ENCODE measurements at places on chromosomes 1 and 21.

DNA sequence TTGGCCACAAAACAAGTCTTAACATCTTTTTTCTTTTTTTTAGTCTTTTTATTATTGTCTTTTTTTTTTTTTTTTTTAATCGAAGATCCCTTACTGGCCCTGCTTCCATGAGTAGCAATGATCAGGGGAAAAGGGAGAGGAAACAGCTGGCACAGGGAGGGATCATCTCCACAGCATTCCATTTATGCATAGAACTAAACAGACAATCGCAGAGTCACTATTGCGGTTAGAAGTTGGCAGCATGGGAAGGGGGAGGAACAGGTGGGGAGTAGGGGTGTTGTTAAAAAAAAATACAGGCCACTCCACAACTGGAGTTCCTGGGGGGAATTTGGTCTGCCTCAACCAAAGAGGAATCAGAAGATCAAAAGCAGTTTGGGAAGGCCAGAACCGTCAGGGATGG lies 55.4 kb downstream of the C1orf185 start:
- DNase-seq, result no peak

GRCh38 chr1:201223852-201224665 lies 33.4 kb downstream of the IGFN1 start:
- DNase-seq, result no peak

- DNase-seq, result no peak
Measured at GRCh38 chr1:117770981-117771531, 158.4 kb downstream of the GDAP2 start.

- DNase-seq, result no peak
Measured at GRCh38 chr1:101055623-101056022, 30.0 kb upstream of the DPH5 start.

DNA sequence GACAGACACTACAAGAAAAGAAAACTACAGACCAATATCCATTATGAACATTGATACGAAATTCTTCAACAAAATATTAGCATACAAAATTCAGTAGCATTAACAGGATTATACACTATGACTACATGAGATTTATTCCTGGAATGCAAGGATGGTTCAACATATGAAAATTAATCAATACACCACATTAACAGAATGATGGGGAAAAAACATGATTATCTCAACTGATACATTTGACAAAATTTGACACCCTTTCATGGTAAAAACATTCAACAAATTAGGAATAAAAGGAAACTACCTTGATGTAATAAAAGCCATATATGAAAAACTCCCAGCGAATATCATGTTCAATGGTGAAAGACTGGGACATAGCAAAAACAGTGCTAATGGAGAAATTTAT lies 31.5 kb downstream of the TRPM2 start:
- no peak for DNase-seq

DNA sequence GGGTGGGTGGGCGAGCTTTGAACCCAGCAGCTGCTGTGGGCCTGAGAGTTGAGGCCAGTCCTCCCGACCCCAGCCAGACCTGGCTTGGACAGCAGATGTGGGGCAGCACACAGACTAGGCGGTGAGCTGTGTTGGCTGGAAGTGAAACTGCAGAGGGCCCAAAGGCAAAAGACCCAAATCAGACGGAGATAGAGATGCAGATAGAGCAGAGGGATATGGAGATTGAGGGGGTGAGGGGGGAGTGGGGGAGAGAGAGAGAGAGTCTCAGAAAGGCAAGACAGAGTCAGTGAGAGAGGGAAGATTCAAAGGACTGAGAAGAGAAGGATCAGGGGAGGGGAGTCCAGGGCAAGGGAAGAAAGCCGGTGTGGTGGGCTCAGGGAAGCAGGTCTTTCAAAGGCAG lies 17.0 kb upstream of the POU3F1 start:
- no peak for DNase-seq

- no peak for DNase-seq
Measured at GRCh38 chr1:143643148-143643885, 328.5 kb downstream of the FAM72C start.

DNA sequence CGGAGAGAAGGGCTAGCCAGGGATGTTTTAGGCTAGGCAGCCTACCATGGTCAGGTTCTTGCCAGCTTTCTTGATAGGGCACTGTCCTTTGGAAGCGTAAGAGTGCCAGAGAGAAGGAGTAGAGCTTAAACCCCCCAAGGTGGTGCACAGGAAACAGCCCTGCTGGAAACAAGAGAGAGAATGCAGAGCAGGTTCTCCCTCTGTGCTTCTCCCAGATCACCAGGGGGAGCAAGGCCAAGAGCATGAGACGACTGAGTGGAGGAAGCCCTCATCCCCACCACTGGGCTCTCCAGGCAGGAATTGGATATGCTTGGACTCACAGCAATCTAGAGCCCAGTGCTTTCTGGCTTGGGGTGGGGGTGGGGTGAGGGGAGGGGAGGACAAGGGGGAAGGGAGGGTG lies 49.8 kb downstream of the ATP2B4 start:
- DNase-seq, result no peak

- no peak for DNase-seq
Measured at GRCh38 chr1:223156343-223156742, 13.3 kb upstream of the TLR5 start.

- DNase-seq, result no peak
Measured at GRCh38 chr1:10160907-10161490, 49.4 kb upstream of the KIF1B start.

DNA sequence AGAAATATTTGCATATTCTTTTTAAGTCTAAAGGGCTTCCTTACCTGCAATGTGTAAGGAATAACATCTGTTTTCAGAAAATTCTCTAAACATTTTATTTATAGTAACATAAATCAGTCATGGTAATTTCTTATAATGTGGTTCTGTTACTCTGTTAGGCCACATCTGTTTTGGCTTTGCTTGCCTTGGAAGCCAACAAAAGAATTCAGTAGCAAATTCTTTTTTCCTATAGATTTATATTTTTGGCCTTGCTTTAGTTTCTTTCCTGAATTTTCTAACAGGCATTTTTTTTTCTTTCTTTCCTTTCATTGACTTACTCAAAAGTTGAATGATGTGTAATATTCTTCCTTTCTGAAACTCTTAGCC lies 72.2 kb downstream of the OSBPL9 start:
- DNase-seq, result no peak

DNA sequence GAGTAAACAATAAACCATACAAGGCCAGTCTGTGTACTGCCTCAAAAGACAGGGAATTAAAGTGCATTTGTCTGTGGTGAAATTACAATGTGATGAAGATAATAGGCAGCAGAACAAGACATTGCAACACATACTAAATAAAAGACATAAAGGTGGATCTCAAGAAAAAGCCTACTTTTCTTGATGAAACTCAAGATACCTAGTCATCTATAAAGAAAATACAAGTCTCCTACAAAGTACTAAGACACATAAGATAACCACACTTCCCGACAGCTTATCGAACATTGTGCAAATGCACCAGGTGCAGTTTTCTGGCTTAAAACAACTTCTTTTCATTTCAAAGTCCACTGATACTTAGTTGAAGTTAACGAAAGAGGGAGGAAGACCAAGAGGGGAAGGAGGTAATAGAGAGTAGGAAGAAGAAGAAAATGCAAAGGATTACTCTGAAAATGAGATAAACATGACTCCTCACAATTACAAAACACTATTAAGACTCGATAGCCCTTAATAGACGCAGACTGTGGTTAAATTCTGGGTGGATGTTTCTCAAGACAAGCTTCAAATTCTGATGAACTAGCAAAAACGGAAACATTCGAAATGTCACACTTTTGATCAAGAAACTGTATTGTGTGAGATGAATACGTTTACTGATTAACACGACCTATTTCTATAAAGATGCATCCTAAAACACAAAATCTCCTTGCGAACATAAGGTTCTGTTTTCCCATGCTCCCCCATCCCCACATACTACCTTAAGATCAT lies 2.0 kb downstream of the HNRNPR start:
- peak; percentile 19 for DNase-seq

GRCh38 chr1:14869187-14869586 lies 270.7 kb downstream of the KAZN start:
- DNase-seq, result peak; percentile 20

DNA sequence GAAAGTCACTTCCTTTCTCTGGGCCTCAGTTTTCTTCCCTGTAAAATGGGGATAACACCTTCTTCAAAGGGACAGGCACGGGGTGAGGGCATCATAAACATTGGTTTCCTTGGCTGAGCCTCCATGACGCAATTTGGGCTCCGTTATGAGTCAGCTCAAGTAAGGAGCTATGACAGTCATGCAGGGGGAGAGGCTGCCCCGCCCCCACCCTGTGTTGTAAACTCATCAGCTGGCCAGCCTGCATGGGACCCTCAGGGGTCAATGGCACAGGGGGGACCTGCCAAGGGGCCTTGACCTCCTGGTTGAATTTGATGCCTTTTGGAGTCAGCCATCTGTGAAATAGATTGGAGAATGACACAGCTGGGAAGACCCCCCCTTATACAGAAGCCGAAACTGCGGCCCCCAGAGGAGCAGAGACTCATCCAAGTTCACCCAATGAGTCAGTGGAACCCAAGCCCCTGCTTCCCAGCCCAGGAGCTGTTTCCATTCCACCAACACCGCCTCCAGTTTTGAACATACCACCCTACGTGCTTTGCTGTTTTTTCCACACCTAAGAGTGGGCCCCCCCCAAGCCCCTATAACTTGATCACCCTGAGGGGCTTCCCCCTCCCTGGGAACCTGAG lies 36.8 kb upstream of the RUNX3 start:
- peak; percentile 77 for DNase-seq

- peak; percentile 28 for DNase-seq
Measured at GRCh38 chr1:10108134-10108663, 75.4 kb downstream of the UBE4B start.

DNA sequence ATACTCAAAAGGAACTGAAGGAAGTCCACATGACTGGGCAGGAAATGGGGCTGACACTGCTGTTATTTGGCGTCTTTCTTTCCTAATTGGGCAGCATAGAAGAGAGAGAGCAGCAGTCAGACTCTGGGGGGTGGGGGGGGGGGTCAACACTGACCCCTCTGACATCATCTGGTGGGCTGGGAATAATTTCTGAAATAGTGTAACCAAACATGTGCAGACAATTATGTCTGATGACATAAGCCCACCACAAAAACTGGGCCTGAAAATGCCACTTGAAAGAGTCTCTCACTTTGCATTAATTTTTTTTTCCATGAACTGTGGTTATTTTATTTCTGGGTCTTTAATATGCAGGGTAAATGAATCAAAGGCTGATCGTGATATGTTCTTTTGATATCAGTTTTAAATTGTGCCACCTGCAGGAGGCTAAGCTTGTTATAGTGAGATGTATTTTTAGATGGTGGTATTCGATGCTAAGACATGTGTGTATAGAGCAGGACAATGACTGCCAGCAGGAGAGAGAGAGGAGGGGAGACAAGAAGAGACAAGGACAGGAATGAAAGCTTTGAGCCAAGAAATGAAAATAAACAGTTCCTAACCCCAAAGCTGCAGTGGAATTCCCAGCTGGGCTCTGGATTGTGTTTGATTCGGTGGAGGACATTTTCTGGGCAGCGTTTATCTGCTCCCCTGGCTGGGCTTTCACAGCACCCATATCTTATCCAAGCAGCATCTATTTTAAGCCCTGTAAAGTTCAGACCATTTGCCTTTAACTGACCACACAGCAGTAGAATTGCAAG lies 264.7 kb downstream of the PBX1 start:
- no peak for DNase-seq

DNA sequence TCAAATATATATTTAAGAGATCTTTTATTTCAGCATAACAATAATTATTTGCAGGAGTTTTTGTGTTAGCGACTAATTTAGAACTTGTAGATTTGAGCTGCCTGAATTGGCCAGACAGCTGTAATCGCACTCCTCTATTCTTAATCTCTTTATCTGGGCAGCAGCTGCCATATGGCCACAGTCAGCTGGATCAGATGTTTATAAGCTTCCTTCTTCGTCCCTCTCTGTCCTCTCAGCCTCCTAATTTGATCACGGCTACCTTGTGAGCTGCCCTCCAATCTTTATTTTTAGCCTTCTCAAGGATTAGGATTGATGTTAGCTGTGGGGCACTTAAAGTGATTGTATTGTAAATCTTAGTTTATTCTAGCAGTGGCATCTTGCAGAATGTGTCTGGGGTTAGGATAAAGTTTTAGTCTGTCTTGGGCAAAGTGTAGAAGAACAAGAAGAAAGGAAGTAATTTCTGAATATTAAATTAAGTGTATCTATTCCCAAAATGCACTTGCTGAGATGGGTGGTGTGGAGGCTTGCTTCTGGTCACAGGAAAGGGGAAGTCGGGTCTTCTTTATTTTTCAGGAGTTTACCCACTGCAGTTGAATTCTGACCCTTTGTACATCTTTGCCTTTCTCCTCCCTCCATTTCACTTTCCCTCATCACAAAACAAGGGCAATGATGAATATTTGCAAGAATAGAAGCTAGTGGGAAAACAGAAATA lies 1.1 kb downstream of the ZBTB18 start:
- DNase-seq, result no peak

- DNase-seq, result no peak
Measured at GRCh38 chr1:24724345-24725208, 20.7 kb upstream of the CLIC4 start.

GRCh38 chr1:36888811-36889477 lies 145.4 kb downstream of the GRIK3 start:
- DNase-seq, result no peak

GRCh38 chr1:4698911-4699310 lies 44.5 kb downstream of the AJAP1 start:
- DNase-seq, result no peak

DNA sequence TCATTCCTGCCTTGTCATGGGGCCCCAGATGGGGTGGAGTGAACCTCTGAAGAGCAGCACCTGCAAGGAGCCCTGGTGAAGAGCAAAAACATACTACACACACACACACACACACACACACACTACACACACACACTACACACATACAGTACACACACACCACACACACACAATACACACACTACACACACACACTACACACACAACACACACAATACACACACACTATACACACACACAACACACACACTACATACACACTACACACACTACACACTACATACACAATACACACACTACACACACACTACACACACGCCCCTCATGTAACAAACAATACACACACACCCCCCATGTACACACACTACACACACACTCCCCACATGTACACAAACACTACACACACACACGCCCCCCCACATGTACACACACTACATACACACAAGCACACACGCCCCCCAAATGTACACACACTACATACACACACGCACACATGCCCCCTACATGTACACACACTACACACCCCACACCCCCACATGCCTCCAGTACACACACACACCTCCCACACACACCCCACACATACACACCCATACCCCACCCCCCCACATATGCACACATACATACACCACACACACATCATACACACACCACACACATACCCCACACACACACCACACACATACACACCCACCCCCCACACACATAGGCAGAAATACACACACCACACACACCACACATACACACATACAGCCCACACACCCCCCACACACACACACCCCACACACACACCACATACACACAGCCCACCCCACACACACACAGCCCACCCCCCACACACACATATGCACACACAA lies 9.3 kb downstream of the SLC2A5 start:
- no peak for DNase-seq

GRCh38 chr1:77504986-77505385 lies 177.5 kb downstream of the ZZZ3 start:
- DNase-seq, result no peak

GRCh38 chr21:42313501-42313969 lies 1.7 kb downstream of the TFF3 start:
- no peak for DNase-seq

Data from RKO (cell line).